ENCODE measurements at places on chromosomes 7 and 10.
A peak's percentile ranks its signal among the peaks of the same experiment; 100 is the strongest.

GRCh38 chr10:91980319-91980718, 56.7 kb downstream of the BTAF1 start:
- no peak for DNase-seq

DNA sequence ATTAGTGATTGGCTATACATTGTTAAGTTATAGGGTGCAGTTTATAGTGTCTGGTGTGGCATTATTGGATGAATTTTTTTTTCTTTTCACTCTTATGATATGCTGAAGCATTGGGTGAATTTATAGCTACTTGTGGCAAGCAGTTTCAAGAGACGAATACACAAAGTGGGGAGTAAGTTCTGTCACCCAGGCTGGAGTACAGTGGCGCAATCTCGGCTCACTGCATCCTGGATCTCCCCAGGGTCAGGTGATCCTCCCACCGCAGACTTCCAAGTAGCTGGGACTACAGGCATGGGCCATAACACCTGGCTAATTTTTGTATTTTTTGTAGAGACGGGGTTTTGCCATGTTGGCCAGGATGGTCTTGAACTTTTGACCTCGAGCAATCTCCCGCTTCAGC, 6.3 kb upstream of the SIRT1 start:
- DNase-seq, result no peak

- no peak for DNase-seq
Measured at GRCh38 chr10:102065561-102066398, 631 bp downstream of the HPS6 start.

- DNase-seq, result no peak
Measured at GRCh38 chr10:88120075-88120474, 256.6 kb downstream of the PTEN start.

GRCh38 chr7:151109094-151110048, 23.1 kb downstream of the AGAP3 start:
- no peak for DNase-seq

- no peak for DNase-seq
Measured at GRCh38 chr7:53121374-53121773, 85.9 kb downstream of the POM121L12 start.

- no peak for DNase-seq
Measured at GRCh38 chr7:117169907-117170306, 153.0 kb downstream of the WNT2 start.

DNA sequence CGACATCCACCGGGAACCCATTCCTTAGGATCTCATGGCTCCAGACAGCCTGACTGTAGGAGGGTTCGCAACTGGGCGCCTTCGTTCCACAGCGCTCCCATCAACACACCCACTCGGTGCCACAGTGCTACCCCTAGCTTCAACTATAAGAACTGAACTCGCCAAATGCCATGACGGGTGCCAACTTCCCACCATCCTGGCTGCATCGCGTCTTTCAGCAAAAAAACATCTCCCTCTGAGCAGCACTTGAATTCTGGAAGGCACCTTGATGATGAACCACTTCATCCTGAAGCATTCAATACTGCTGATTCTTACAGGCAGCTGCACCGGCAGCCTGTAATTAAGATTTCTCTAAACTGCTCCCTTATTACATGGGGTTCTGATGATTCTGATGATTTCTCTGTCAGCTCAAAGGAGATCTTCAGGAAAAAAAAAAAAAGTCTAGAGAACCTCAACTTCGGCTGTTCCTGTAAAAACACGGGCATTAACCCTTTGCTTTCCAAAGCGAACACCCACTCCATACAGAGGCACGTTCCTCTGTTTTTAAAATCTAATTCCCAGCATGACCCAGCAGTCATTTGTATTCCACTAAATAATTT, 1.3 kb downstream of the CYTH3 start:
- DNase-seq, result no peak

- no peak for DNase-seq
Measured at GRCh38 chr10:79405995-79406515, 39.4 kb downstream of the ZCCHC24 start.

- no peak for DNase-seq
Measured at GRCh38 chr7:68321076-68321639, 1277.1 kb upstream of the AUTS2 start.

DNA sequence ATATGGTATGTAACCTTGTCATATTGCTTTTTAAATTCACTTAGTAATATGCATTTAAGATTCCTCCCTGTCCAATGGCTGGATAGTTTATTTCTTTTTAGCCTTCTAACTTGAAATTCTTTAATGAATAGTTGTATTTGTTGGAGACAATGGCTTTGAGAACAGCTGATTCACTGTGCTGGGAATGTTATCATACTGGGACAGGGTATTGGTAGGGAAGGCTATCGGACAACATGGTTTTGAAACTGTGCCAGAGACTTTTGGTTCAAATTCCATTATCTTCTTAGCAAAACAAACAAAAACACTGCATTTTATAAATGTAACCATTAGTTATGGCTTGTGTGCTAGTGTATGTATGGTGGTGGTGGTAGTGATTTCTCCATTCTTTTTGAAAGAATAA, 517.1 kb upstream of the ANKRD30A start:
- DNase-seq, result no peak

- no peak for DNase-seq
Measured at GRCh38 chr10:15742836-15743235, 23.1 kb upstream of the ITGA8 start.

GRCh38 chr10:22321924-22322640, 1.2 kb downstream of the BMI1 start:
- no peak for DNase-seq

DNA sequence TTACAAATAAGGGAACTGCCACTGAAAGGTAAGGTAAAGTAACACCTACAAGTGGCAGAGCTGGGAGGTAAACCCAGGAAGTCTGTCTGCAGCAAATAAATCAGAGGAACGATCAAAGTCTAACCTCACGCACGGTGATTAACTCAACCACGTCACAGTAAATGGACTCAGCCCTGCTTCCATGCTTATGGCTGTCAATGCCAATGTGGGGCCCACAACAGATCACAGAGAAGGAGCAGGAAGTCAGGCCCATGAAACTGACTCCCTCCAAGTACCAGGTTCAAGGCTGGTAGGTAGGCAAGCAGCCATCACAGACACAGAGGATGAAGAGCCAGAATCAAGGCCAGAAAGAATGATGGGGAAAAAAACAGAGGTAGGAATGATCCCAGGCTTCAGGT, 38.0 kb upstream of the ACSL5 start:
- DNase-seq, result no peak

- DNase-seq, result no peak
Measured at GRCh38 chr10:35335133-35336083, 901 bp upstream of the CCNY start.

DNA sequence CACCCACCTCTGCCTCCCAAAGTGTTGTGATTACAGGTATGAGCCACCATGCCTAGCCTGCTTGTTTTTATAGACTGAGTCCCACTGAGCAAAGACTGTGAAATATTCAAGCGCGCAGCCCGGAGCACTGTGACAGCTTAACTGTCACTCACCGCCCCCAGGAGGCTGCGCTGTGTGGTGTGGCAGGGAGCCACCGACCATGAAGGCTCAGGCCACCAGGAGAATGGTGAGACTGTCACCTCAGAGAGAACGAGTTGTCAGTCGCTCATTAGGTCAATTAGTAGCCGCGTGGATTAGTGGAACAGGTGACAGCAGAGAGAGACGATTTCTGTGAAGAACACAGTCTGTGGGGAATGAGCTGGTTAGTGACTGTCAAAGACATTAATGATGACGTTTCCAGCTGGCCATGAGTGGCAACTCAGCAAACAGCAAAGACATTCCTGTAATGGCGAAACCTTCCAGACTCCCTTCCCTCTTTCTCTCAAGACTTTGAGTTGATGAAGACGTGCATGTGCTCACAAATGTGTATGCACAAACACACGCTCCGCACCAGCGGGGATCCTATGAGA, 64.5 kb downstream of the CYCS start:
- no peak for DNase-seq

GRCh38 chr7:16223963-16224707, 197.2 kb downstream of the CRPPA start:
- no peak for DNase-seq

GRCh38 chr7:151727579-151728285, 149.2 kb downstream of the PRKAG2 start:
- DNase-seq, result peak; percentile 35

DNA sequence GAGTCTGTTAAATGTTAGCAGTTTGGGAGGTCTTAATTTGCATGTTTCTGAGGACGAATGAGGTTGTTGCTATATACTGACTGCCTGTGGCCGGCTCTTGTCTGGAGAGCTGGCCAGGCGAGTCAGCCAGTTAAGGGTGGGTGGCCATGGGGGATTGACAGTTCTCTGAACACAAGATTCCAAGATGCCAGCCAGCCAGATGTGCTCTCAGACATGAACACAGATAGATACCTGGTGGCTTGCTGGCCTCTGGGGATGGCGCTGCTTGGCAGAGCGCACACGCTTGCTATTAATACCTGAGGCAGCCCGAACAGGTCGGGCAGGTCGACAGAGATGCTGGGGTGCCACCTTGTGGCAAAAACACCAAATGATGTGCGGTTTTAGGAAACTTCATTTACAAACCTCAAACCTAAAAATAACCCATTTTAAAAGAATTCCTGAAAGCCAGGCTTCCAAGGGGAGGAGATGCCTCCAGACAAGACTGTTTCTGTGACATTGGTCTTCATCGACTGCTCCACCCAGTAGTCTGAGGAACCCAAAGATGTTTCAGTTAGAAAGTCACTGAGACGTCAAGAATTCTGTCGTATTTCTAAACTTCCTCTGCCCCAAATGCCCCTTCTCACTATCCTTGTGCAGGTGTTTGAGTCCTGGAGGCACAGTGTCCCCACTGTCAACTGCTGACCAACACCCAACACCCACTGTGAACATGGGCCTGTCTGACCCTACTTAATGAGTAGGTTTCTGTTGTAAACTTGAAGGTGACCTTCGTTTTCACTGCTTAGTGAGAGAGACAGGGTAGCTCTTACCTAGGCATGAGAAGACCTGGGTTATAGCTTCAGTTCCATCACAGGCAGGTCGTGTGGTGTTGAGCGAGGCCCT, 123.4 kb downstream of the NT5C2 start:
- DNase-seq, result peak; percentile 43

DNA sequence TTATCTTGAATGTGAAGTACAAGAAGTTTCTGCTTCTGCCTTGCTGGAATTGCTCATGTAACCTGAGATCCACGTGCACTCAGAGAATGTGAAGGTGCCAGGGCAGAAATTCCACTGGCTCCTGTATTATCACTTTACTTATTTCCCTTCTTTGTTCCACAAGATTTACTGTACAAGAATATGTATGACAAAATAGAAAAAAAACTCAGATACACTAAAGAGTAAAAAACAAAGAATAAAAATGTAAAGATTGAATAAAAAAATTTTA, 43.0 kb downstream of the PLCE1 start:
- no peak for DNase-seq

DNA sequence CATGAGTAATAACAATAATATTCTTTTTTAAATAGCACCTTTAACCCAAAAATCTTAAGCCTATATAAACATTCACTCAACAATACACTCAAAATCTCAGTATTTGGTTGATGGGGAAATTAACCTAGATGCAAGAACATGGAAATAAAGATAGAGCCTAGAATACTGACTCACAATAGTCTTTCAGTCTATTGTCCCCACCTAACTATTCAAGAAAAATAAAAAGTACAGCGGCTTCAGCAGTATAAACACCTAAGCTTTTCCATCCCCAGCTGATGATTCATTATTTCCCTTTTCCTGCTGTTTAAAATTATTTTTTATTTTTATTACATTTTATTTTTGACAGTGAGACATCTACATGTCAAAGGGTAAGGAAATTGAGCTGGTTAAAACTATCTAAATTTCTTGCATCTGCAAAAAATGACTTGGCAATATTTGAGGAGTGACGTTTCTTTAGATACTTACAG, 201.4 kb downstream of the FZD1 start:
- no peak for DNase-seq

DNA sequence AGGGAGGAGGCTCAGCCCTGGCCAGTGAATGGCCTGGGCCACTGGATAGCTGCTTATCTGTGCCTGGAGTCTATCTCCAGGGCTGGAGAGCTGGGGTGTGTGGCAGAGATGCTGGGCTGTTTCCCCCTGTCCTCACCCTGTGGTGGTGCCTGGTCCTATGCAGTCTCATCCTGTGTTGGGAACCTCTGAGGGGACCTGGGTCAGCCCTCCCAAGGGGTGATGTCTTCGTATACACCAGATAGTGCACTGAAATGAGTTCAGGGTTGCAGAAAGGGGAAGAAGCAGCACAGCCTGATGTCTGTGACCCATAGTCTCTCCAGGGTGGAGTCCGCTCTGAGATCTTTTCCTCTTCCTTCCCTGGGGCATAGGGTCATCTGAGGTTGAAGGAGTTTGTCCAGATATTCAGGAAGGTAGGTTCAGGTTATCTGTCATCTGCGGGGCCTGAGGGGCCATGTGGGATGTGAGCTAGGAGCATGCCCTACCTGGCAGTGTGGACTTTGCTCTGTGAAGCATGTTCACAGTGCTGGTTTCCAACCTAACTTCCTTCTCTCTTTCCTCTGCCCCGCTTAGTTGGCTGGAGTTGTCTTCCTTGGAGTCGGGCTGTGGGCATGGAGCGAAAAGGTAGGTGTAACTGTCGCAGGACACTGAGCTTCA, 33.4 kb upstream of the SH2D4B start:
- DNase-seq, result no peak

DNA sequence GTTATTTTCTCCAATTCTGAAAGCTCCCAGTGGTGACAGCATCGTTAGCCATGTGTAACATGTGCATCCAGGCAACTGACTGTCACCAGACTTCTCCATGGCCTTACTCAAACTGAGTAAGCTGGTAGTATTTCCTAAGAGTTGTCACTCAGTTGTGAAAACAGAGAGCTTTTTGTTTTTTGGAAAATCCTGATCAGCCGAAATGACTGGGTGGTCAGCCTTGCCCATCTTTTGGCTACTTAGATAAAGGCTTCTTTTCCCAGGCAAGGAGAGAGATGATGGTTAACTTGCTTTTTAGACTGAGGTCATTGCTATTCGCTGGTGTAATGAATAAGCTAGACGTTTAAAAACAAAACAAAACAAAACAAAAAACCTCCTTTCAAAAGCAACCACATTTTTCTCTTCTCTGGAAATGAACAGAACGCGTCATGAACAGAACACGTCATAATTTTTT, 159.5 kb upstream of the KLF14 start:
- no peak for DNase-seq

DNA sequence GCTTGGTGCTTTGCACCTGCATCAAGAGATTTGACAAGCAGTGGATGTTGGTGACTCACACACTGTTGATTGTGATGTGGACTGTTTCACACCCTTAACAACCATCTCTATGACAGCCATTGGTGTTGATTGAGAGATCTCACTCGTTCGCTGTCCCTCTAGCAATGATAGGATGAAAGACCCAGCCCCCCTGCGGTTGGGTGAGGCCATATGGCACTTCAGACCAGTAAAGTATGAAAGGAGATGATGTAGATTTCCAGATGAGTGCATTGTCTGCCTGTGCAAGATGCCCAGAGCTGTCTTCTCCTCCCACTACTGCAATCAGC, 138.7 kb upstream of the PRR15 start:
- no peak for DNase-seq

DNA sequence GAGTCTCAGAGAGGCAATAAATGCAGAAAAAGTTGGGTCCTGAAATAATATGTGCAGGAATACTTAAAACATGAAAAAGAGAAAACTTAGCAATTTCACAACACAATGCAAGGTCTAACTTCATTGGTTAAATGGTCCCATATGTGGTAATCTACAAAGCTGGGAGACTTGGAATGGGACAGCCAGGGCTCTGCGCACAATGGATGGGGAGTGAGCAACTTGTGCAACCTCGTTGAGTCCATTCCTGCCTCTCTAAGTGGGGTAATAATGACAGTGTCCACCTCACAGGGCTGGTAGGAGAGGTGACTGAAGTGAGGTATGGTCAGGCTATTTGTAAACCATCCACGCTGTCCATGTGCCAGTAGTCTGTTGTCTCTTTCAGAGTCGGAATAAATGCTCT, 11.8 kb upstream of the EMX2 start:
- no peak for DNase-seq
